Activated naive CD4-positive, alpha-beta T cell treated with anti-CD3 and anti-CD28 coated beads for 36 hours (primary cell): ENCODE measurements at places on chromosomes 13 and 19.
A peak's percentile ranks its signal among the peaks of the same experiment; 100 is the strongest.

DNA sequence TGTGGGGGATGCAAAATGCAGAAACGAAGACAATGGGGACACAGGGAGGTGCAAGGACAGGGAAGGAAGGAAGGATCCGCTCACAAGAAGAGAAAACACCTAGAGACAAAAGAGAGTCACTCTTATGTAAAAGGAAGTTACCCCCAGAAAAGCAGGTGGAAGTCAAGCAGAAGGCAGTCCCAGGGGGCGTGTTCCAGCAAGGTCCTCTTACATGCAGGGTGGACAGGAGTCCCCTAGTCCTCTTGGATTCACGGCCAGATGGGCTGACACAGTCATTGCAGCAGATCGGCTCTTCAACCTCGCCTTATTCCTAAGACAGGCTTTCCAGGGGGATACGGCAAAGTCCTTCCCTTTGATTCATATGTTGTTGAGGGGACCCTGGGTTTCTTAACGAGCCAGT lies 83.9 kb upstream of the SPATA13 start:
- H3K4me3 ChIP-seq: no peak overlapping the region
- no peak overlapping the region for H3K27ac ChIP-seq
- DNase-seq: no peak
- no peaks in the 10 kb centered on the region for H3K4me1 ChIP-seq
- H3K27me3 ChIP-seq: peaks cover 2% of the 10 kb centered on the region

DNA sequence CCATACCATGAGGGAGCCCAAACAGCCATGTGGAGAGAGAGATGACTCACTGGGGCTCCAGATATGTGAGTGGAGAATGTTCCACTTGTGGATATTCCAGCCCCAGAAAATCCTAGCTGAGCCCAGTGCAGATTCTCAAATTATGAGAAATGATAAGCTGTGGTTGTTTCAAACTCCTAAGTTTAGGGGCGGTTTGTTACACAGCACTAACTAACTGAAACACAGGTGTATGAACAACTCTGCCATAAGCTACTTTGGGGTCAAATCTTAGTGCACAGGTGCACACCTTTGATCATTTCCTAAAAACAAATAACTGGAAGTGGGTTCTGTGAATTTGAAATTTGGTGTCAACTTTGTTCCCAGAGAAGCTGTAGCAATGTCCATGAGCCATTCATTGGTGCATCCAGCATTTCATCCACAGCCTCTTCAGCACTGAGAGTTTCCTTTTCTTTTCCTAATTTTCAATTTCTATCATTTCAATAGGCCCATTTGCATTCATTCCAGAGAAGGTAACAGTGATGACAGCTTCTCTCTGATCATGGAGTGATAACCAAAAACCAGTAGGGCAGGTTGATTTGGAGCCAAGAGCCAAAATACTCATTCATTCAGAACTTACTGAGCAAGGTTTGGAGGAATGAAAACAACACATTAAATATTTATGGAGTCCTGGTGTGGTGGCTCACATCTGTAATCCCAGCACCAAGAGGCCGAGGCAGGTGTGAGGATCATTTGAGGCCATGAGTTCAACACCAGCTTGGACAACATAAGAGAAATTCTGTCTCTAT lies 8.8 kb upstream of the CLPP start:
- H3K27ac ChIP-seq: no peak overlapping the region
- no peak for DNase-seq
- no peak overlapping the region for H3K4me3 ChIP-seq
- no peaks in the 10 kb centered on the region for H3K4me1 ChIP-seq

GRCh38 chr13:21034603-21035191 lies 26.7 kb downstream of the LATS2 start:
- peaks cover 13% of the 10 kb centered on the region for H3K4me1 ChIP-seq
- H3K27ac ChIP-seq: no peak overlapping the region
- DNase-seq: no peak
- H3K4me3 ChIP-seq: no peak overlapping the region
- H3K27me3 ChIP-seq: no peaks in the 10 kb centered on the region

DNA sequence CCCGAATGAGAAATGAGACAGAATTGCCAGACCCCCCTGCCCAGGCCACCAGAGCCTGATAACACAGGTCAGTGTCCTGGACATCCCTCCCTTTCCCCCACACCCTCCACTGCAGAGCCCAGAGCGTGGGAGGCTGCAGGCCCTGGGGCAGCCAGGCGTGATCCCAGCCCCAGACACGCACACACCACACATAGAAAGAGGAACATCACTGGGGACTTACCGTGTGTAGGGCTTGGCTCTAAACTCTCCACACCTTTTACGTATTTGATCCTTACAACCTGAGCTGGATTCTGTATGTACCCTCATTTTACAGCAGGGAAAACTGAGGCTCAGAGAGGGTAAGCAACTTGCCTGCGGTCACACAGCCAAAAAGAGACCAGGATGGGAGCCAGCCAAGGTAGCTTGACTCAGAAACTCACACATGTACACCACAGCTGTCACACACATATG lies 334 bp upstream of the ANGPTL6 start:
- peak overlapping the region; percentile 27 for H3K4me3 ChIP-seq
- no peaks in the 10 kb centered on the region for H3K27me3 ChIP-seq
- peaks cover 55% of the 10 kb centered on the region for H3K4me1 ChIP-seq
- peaks cover 17% of the 10 kb centered on the region for H3K36me3 ChIP-seq

GRCh38 chr13:50015750-50016149 lies 506 bp downstream of the KCNRG start:
- no peak overlapping the region for H3K4me3 ChIP-seq
- no peaks in the 10 kb centered on the region for H3K27me3 ChIP-seq
- H3K36me3 ChIP-seq: peaks cover 57% of the 10 kb centered on the region
- peaks cover 27% of the 10 kb centered on the region for H3K4me1 ChIP-seq
- H3K27ac ChIP-seq: no peak overlapping the region
